ELR (cell line): ENCODE measurements at places on chromosomes 1 and 21.

DNA sequence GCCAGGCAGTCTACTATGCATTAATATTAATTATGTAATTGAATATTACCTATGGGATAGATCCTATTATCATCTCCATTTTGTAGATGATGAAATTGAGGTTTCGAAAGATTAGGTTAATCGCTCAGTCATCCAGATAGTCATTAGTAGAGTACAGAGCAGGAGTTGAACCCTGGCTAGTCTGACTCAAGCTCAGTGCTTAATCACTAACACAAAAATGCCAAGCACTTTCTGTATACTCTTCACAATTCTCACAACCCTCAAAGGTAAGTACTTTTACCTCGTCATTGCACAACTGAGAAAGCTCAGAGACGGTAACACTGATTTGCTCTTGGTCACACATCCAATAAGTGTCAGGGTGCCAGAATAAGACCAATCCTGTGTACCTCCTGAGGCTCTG lies 280.2 kb upstream of the PLXNA2 start:
- peak; percentile 25 for DNase-seq

DNA sequence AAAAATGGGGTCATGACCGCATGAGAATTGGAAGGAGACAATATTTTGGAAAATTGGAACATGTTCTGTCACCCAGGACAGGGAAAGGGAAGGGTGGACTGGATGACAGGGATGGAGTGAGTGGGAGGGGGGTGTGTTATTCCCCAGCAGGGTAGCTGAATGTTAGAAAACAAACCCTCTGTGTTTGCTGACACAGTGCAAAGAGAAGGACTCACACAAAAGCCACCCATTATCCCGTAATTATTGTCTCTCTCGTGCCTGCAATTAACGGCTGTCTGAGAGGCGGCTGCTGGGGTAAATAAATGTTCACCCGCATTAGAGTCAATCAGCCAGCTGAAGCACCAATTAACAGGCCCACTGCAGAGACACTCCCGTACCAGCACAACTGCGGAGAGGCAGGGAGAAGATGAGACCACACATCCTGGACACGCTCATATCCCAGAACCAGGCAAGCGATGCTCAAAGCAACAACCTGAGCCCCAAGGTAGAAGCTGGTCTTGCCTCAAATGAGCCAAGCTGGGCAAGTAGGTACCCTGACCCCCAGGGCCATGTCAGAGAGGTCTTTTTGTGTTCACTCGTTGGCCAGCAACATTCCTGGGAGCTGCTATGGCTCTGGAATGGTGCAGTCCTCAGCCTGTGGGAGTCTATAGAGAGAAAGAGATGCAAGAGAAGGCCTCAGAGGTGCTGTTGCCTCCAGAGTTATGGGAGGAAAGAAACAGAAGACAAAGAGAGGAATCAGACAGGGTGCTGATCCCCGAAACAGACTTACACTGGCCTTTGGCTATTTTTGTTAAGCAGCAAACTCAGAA lies 19.4 kb downstream of the PLEKHA6 start:
- no peak for DNase-seq

- peak; percentile 61 for DNase-seq
Observed at GRCh38 chr1:147389532-147390184, 147.2 kb downstream of the CHD1L start.

DNA sequence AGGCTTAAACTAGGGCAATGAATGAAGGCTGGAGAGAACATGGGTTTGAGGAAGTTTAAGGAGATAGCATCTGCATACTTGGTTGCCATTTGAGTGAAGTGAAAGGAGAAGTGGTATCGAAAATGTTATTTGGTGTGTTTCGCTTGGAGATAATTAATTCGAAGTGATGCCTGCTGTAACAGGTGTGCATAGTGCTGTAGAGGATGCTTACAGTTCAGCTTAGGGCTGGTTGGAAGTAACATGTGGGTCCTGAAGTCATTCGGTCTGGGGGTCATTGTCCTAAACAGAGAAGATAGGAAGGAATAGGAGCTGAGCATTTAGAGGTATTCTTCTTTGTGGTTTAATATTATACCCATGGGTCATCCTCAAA lies 301 bp upstream of the NUDT17 start:
- DNase-seq = no peak

- no peak for DNase-seq
Observed at GRCh38 chr21:25859235-25859929, 124.6 kb downstream of the GABPA start.

DNA sequence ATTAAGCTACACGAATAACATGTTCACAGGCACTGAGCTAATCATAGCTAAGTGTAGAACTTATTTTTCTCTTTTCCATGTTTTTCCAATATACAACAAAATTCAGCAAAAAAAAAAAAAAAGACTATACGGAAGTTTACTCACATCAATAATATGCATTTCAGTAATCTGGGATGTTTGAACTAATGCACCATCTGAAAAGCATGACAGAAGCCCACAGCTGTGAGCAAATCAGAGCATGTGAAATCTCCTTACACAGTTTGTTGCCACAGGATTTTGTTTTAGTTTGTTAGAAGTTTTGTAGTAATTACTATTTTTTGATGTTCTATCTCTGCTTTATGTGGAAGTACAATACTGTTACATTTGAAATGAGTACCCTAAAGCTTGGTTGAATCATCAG lies 1051.7 kb downstream of the TTLL7 start:
- no peak for DNase-seq

GRCh38 chr1:232127190-232127589 lies 500.6 kb downstream of the DISC1 start:
- DNase-seq = peak; percentile 95

DNA sequence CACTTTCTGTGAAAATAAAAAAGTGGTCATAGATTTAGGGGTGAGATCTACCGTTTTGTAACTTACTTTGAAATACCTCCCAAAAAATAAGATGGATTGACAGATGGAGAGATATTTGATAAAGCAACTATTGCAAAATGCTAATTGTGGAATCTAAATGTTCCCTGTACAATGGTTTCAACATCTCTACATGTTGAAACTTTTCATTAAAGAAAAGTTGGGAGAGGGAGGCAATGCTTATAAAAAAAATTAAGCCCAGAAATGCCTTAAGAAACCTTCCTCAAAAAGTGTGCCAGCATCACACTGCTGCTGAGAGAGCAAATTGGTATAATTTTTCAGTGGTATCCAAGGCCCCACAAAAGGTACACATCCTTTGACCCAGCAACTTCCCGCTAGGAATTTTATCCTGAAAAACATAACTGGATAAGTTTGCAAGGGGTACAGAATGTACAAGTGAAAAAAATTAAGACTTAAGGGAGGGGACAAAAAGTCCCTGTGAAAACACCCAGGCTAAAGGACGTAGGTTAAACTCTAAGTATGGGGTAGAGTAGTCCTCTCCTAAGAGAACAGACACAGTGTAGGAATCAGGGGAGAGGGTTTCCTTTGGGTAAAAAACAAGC lies 84.3 kb downstream of the TGFBR3 start:
- no peak for DNase-seq

DNA sequence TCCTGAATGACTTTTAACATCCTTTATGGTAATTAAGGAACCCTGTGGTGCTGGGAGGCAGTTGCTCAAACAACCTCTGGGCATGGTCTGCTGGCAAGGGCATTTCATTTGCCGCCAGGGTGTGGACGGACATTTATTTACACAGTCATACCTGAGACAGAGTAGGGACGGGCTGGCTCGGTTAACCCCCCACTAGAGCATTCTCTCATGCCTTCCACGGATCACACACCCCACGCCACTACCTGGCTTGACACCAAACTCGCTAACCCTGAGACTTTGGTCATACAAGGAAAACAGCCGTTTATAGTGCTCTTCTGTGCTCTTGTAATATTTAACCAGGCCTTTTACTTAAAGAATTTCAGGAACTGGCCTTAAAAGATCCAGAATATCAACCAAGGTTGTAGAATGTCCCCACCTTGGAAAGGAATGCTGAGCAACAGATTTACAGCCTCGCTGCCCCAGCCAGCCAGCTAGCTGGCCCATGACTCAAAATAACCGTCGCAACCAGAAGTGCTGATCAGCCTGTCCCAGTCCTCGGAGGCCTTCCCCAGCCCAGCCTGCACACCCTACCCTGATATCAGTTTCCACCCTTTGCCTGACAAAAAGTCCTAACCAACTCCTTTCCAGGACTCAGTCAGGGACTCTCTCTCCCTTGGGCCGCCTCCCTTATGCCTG lies 6.5 kb upstream of the PDXK start:
- peak; percentile 75 for DNase-seq

DNA sequence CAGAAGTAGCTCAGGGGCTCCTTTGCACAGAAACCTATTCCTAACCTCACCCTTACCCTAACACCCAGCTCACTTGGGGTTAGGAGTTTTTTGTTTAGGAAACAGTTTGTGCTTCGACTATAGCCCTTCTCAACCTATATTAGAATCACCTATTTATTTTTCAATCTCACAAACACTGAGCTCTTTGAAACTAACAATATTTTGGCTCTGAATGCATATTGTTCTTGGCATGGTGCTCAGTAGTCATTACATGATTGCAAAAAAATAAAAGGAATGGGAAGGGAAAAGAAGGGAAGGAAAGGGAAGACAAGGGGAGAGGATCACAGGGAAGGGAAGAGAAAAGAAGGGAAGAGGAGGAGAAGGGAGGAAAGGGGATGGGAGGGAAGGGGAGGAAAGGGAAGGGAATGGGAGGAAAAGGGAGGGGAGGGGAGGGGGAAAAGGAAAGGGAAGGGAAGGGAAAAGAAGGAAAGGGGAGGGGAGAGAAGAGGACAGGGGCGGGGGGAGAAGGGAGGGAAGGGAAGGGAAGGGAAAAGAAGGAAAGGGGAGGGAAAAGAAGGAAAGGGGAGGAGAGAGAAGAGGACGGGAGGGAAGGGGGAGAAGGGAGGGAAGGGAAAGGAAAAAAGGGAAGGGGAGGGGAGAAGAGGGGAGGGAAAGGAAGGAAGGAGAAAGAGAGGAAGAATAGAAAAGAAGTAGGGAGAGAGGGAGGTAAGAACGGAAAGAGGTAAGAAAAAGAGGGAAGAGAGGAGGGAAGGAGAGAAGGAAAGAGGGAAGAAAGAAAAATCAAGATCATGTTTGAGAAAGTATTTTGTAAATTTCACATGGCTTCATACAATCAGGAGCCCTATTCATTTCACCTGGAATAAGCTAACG lies 484.1 kb upstream of the NFIA start:
- DNase-seq = no peak

DNA sequence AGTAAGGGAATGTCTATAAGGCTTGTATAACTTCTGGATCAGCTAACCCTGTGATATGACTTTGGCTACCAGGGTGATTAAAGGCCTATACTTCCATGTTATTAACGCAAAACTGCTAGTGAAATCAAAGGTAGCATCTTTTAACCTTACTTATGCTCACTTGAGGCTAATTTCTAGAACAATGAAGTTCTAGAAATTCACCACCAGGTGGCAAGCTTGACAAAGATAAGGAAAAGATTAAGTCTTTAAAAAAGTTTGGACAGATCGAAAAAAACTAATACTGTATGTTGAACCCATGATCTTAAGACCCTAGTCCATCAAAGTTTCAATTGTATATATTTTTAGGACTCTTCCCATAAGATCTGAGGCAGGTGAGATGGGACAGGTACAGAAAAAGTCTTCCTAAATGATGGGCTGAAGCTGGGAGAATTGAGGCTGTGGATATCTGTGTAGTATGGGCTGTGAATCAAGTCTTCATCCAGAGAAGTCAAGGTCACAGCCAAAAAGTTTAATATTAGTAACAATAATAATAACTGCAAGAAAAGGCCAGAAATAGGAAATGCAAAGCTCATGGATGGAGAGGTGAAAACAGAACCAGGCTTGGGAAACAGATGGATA lies 18.8 kb downstream of the KYAT3 start:
- DNase-seq = peak; percentile 72

GRCh38 chr1:94982398-94982797 lies 55.5 kb upstream of the CNN3 start:
- no peak for DNase-seq

GRCh38 chr1:168331569-168331968 lies 50.9 kb downstream of the TBX19 start:
- DNase-seq = no peak
